Activated CD4-positive, alpha-beta T cell treated with anti-CD3 and anti-CD28 coated beads, Interleukin-2, amount 10 ng/mL, durations not matched to agents 24 days and 14 days (primary cell): ENCODE measurements at places on chromosomes 2 and 18.

GRCh38 chr2:38077431-38077769 is 1.4 kb upstream of the CYP1B1 start:
- no peak for DNase-seq

DNA sequence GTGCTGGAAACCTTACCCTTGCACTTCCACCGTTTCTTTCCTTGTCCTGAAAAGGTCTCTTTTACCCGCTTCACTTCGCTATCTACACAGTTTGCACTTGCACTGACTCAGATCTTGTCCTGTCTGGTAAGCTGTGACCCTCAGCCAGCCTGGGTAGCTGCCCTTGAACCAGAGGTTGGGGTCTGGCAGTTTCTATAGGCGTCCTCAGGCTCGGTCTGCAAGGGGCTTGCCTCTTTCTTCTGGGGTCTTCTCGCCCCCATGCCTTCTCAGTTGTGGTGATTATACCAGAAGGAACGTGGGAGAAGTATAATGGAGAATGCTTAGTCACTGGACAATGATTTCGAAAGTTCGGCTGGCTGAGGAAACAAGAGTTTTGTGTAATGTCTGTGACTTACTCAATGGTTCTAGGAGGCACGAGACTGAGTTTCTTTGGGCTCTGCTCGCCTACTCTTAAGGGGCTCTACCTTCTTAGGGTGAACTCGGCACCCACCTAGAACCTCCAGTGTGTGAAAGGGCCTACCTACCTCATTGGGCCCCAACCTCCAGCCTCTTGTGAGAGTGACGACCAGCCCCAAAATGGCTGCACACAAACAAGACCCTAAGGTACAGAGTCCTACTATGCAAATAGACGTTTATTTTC is 6.9 kb upstream of the STAT1 start:
- DNase-seq = no peak

DNA sequence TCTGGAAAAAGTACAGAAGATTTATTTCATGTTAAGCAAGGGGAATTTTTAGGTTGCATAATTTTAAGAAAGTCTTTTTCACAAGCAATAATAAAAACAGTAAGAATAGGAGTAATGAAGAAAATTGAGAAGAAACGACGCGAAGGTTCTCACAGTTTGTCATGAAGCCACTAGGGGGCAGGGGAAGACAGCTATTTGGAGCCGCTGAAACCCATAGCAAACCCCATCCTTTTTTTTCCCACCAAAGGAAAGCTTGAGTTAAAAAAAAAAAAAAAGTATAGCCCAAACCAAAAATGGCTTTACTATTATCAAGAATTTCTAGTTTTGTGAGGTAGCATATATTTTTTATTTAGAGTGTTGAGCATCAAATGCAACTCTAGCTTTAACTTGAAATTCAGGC is 300.9 kb downstream of the PHLPP1 start:
- peak; percentile 83 for DNase-seq

DNA sequence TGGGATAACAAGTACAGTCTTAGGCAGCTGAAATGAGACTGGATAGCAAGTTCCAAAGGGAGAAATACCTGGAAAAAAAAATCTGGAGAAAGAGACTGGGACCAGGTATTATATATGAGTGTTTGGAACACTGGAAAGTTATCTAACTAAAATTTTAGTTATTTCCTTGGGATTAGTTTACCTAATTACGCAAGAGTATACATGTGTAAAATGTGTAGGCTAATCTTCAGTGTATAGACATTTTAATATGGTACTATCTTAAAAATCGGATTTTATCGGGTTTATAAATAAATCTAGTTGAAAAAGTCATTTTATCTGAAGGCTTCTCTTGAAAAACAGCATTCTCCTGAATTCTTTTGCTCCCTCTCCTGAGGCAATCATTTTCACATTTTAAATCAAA is 3.9 kb downstream of the EPB41L5 start:
- DNase-seq = no peak

GRCh38 chr2:147033044-147033443 is 811.8 kb upstream of the ACVR2A start:
- DNase-seq = no peak
